SK-MEL-5 (cell line): ENCODE measurements at places on chromosomes 1 and 21.

DNA sequence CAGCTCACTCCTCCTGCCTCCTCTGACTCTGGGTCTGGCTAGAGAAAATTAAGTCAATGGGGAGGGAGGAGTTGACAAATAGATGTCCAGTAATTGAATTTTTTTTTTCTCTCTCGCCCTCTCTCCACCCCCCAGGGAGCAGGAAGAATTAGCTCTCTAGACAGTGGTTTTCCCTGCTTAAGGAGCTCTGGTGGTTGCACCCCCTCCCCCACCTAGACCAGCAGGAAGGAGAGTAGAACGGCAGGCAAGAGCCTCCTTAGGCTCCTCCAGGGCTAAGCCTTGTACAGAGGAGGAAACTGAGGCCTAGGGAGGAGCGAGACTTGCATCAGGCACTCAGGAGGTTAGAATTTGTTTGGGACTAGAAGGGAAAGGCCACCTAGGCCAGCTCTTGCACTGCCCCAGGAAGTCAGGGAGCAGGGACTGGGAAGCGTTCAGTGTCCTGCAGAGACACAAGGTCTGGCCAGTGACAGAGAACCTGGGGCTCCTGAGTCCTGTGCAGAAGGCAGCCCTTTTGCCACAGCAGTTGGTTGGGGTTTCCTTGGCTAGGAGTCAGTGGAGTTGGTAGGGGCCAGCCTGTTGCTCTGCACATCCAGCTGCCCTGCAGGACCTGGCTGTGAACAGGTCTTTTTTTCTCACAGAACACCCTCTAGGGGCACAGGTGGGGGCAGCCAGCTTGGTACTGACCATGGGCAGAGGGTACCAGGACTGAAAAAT lies 49.5 kb upstream of the ACOT11 start:
- DNase-seq: no peak

DNA sequence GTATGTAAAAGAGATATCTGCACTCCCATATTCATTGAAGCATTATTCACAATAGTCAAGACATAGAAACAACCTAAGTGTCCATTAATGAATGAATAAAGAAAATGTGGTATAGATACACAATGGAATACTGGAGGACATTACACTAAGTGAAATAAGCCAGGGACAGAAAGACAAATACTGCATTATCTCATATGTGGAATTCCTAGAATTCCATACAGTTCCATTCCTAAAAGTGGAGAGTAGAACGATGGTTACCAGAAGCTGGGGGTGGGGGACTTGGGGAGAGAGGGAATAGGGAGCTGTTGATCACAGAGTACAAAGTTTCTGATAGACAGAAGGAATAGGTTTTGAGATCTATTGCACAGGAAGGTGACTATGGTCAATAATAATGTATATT lies 7.4 kb downstream of the TMED5 start:
- DNase-seq: peak; percentile 46

- DNase-seq: no peak
These were observed 106.4 kb downstream of the C1orf94 start for GRCh38 chr1:34283142-34283541.

DNA sequence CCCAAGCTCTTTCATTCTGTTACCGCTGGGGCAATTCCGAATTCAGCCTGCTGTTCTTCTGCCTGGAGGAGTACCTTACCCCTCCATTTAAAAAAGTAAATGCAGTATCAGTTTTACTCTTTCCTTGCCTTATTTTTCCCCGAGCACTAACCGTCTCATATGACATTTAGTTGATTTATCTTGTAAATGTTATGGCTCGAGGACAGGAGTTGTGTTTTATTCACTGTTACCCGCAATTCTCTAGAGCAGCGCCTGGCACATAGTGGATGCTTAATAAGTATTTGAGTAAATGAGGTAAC lies 425 bp upstream of the TADA1 start:
- DNase-seq: no peak

DNA sequence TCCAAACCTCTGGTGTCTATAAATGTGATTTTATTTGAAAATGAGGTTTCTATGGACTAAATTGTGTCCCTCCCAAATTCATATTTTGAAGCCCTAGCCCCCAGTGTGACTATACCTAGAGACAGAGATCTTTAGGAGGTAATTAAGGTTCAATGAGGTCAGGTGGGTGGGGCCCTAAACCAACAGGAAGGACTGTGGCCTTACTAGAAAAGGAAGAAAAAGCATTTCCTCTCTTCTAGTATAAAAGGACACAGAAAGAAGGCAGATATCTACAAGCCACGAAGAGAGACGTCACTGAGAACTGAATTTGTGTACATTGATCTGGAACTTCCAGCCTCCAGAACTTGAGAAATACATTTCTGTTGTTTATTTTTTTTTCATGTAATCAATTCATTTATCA lies 123.1 kb upstream of the RUNX1 start:
- DNase-seq: no peak

- DNase-seq: no peak
These were observed 197.7 kb downstream of the GREM2 start for GRCh38 chr1:240414237-240414636.

DNA sequence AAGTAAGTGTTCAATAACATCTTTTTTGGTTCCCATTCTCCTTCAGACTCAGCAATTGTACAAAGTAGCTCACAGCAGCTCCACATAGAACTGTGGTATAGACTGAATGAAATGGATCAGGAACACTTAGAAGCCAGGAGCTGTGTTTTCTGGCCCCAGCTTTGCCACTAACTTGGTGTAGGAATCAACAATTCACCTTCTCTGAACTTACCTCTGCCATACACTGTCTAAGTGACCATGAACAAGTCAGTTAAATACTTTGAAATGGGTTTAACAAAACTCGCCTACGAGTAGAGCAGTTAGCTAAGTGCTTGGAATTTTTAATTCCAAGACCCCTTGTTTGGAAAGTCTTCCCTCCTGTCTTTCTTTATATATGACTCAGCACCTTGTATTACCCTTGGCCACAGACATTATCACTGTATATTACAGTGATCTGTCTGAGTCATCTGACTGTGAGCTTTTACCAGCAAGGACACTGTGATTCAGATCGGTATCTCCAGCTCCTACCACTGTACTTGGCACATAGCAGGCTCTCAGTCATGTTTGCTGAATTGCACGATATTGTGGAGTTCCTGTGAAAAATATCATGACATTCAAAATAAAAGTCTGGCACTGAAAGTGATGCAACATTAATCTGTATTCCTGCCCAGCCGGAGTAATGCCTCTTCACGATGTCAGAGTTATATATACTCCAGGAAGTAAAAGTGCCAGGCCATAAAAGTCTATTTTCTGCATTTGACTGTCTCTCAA lies 101.7 kb upstream of the BEND5 start:
- DNase-seq: no peak

DNA sequence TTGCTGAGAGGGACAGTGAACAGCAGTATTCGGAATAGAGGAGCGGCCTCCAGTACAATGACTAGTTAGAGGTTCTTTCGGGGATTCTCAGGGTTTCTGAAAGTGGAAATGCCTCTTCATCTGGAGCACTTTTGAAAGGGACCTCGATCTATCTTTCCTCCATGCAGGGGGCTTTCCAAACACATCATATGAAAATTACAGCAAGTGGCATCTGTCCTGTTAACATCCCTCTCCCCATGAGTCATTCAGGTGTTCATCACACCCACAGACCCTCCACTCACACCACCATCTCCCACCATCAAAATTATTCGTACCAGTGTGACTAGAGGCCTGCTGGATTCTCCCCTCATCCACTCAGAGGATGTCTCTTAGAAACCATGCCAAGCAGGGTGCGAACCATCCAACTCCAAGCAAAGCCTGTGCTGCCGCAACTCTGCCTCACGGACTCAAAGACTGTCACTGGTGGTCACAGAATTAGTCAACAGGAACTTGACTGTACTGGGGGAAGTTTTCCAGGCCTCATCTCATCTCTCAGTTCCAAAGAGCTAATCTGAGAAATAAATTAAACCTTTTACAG lies 211.1 kb downstream of the MRPL39 start:
- no peak for DNase-seq
